ENCODE measurements at places on chromosomes 13 and 19.

- DNase-seq: no peak
Measured at GRCh38 chr19:49645592-49645991, 3.6 kb downstream of the SCAF1 start.

GRCh38 chr13:45522571-45522970, 57.8 kb downstream of the COG3 start:
- no peak for DNase-seq

DNA sequence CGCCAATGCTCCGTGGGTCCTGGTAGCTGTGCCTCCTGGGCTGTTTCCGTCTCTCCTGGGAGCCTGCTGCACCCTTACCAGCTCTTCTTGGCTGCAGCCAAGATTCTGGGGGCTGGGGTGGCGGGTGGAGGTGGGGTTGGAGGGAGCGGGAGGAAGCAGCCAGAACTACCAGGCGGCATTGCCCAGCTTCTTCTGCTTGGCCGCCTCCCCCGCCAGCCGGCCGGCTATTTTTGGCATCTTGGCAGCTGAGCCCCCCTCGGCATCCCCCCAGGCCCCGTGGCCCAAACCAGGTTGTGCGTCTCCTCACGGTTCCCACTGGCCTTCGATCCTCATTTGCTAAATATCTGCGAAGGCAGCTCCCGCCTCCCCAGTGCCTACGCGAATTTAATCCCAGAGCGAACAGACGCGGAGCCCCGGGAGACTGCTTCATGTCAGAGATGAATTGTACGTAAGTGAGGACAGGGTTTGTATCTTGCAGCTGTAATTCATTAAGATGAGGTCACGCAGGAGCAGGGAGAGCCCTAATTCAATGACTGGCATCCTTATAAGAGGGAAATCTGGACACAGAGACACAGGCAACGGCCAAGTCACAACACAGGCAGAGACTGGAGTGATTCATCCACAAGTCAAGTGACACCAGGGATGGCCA, 12.8 kb upstream of the PEAK3 start:
- DNase-seq: no peak

GRCh38 chr13:111114362-111115060, 599 bp upstream of the ARHGEF7 start:
- DNase-seq: peak; percentile 32
